ENCODE measurements at places on chromosomes 7 and 10.
A peak's percentile ranks its signal among the peaks of the same experiment; 100 is the strongest.

- peak; percentile 24 for DNase-seq
Measured at GRCh38 chr10:22553452-22553995, 160.9 kb downstream of the PIP4K2A start.

DNA sequence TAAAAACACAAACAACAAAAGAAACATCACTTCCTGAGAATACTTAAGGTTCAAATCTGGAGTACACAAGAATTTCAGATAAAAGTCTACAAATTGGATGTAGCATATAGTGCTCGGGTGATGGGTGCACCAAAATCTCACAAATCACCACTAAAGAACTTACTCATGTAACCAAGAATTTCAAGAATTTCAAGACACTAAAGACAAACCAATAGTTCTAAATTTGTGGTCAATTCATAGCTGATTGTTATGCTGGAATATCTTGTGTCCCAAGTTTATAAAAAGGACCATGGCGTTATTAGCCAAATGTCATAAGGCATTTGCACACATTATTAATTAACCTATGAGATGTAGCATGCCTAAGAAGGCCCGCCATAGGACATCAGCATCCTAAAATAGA is 1204.1 kb upstream of the AUTS2 start:
- DNase-seq: no peak

DNA sequence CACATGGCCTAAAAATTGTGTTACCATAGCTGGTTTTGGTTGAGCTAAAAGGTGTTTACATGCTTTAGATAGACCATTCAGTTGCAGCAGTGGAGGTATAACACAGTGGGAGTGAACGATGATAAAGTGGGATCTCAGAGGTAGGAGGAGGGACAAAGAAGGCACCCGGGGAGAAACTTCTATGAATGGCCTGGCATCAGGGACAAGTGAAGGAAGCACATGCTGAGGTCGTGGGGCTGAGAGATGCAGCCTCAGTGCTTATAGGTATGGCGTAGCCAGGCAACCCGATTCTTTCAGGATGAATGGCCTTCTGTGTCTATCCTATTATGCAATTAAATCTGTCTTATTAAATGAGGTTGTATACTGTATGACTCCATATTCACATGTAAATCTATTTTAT is 3.9 kb upstream of the CDK6 start:
- peak; percentile 61 for DNase-seq

DNA sequence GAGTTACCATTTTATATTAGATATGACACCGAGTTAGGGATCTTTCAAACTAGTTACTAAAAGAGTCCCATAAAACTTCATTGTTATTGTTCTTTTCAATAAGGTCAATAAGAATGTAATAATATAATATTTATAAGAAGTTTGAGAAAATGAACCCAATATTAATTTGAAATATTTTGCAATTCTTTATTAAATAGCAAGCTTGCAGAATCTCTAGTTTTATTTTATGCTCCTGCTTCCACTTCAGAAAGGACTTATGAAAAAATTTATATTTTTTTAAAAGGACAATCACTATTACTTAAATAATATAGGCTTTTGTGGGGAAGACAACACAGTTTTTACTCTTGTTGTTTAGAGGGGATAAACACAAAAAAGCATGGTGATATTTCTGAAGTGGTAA is 47.9 kb downstream of the LUC7L2 start:
- DNase-seq: no peak

GRCh38 chr10:81548160-81548559 is 326.8 kb upstream of the NRG3 start:
- peak; percentile 95 for DNase-seq

DNA sequence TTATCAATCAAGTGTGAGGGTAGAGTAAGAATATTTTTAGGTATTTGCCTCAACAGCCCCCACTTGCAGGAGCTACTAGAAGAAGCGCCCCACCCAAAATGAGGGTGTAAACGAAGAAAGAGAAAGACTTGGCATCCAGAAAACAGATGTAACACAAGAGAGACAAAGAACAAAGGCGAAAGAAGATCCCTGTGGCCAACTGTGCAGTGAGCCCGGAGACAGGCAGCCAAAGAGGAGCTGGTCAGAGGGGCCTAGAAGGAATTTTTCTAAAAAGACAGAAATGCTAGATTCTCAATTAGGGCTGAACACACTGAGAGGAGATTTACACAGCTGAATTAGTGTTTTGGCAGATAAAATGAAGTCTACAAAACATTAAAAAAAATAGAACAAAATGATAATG is 29.6 kb upstream of the EIF5AL1 start:
- DNase-seq: no peak

- DNase-seq: no peak
Measured at GRCh38 chr10:32155075-32155516, 98.9 kb upstream of the KIF5B start.

DNA sequence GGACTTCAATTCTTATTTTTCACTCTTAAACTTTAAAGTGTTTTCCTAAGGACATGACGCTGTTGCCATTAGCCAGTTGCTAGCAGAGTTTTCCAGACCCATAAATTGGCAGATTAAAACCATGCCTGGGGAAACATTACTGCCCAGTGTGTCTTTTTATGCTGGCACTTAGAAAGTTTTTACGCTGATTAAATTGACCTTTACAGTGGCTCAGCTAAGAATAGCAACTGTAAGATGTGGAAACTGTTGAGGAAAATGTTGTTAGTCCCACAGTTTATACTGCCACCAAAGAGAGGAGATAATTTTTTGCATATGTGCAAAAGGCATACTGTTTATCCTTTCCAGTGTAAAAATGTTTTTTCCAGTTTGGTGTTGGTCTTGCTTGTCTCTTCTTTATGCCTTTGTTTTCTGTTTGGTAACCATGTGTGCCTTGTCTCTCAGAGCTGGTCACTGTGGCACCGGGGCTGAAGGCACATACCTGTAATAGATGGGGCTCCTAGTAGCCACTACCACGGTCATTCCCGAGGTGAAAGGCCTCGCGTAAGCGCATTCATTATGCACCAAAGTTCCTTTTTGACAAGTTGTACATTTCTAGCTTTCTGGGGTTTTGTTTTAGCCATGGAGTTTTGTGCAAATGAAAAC is 45.3 kb downstream of the CYP17A1 start:
- DNase-seq: no peak

DNA sequence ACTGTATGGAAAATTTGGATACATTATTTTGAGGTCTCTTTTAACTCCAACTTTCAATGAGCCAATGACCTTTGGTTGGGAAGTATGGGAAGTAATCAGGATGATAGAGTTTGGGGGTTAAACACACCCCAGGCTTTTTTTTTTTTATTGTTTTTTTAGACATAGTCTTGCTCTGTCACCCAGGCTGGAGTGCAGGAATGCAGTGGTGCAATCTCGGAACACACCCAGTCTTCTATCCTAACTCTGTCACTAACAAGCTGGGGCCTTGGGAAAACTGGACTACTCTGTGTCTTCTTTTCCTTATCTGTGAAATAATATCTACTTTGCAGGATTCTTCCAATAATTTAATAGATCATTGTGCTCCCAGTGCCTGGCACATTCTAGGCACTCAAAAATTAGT is 37.6 kb upstream of the AGBL3 start:
- DNase-seq: no peak

GRCh38 chr10:8691498-8692017 is 637.1 kb downstream of the GATA3 start:
- DNase-seq: no peak

GRCh38 chr7:121023683-121024511 is 35.4 kb downstream of the CPED1 start:
- no peak for DNase-seq

- DNase-seq: no peak
Measured at GRCh38 chr10:60375293-60376004, 14.2 kb downstream of the ANK3 start.
